ENCODE measurements at places on chromosomes 2 and 18.

GRCh38 chr2:27638037-27638637, 9.3 kb downstream of the GPN1 start:
- DNase-seq = no peak

- DNase-seq = no peak
These were observed 318.9 kb upstream of the HS6ST1 start for GRCh38 chr2:128637481-128638155.

DNA sequence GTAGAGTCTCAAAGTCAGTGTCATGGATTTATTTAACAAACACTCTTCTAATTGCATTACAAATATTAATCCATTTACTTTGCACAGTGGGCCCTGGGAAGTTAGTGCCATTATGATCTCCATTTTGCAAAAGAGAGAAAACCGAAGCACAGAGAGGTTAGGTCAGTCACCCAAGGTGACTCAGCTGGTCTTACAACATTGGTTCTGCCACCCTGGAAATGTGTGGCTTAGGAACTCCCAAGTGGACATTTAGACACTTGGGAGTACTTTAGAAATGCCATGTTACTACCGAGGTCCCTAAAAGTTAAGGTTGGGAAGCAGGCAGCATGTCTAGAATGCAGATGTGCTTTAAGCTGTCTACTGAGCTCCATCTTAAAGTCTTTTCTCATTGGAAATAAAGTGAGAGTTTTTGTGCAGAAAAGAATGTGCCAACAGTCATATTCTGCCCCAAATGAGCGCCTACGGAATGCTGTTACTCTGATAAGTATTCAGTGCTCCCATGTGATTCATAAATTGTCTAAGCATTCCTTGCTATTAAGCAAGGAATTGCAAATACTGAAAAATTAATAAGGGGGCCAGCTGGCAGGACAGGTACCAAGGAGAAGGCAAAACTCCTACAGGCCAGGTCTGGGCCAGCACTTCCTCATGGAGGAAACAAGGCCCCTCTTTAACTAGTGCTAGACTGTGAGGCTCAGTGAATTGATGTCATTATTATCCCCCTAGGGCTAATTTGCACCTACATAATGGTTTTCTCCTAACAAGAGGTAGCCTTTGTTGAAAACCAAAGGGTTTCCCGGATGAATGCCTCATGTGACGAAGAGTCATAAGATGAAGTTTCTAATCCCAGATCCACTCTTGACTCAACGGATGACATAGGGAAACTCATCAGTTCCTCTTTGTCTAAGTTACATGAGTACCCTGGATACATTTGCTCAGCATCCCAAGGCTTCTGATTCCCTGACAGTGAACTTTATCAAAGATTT, 16.3 kb downstream of the NRP2 start:
- no peak for DNase-seq

GRCh38 chr2:161039071-161039470, 121.2 kb upstream of the TANK start:
- DNase-seq = no peak

GRCh38 chr2:44053052-44053451, 57.3 kb upstream of the LRPPRC start:
- no peak for DNase-seq

GRCh38 chr2:157271590-157272203, 14.2 kb downstream of the GALNT5 start:
- DNase-seq = no peak

GRCh38 chr2:222052934-222053367, 245.8 kb downstream of the PAX3 start:
- DNase-seq = no peak

- no peak for DNase-seq
These were observed 157.5 kb downstream of the MGAT5 start for GRCh38 chr2:134411279-134411827.

GRCh38 chr2:113791697-113792590, 35.5 kb upstream of the SLC35F5 start:
- no peak for DNase-seq

GRCh38 chr18:41146301-41146700, 808.7 kb upstream of the PIK3C3 start:
- no peak for DNase-seq

DNA sequence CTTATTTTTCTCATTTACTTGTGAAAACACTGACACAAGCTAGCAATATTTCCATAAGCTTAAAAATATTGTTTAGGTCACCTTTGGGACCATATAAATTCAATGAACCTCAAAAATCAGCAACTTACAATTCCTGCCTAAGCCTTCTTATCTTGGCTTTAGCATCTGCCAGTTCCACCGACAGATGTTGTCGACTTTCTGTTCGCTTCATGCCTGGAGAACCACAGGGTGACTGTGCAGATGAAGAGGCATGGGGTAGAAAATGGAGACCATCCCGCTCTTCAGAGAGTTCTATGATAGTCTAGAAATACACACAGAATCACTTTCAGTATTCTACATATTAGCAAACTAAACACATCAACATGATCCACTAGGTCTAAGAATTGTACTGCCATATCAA, 64.2 kb downstream of the CCDC88A start:
- DNase-seq = no peak

DNA sequence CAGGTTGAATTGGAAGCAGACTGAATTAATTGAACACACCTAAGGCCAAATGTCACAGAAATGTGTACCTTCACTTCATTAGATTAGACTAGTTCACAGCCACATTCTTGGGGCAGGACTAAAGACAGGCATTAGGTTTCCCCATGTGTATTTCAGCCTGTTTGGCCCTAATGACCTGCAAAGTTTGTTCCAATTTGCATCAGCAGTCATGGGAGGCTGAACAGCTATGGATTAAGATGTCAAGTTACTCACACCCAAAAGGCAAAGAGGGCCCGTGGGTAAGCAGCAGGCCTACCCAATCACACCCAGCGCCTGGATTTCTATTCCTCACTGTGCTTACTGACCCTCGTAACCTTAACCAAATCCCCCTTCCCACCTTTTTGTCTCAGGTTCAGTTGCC, 99.6 kb upstream of the RIOK3 start:
- DNase-seq = no peak

DNA sequence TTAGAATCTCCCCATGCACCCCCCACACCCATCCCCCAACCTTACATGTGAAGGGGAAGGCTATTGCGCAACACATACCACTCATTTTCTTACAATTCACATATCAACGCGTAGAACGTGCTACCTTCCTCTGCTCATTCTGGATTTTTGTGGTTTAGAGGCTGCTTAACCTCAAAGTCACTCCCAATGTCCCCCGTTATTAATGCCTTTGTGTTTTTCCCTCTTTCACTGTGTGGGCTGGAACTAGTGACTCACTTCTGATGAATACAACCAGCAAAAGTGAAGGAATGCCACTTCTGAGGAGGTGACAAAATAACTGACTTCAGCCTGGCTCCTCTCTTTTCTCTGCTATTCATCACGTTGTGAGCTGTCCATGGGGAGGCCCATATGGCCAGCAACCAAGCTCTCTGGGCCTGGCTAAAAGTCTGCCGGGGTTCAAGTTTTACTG, 342.5 kb upstream of the NXPH2 start:
- no peak for DNase-seq

- no peak for DNase-seq
These were observed 48.4 kb downstream of the UNC50 start for GRCh38 chr2:98656800-98657199.
